ENCODE measurements at places on chromosomes 13 and 19. TPM values are rescaled to one million over a fixed set of nuclear protein-coding genes. Genes with fewer than 3 reads are reported as not detected.

The LILRA5 gene
- total RNA-seq: not detected

The UNC13A gene
- 0.08 TPM for total RNA-seq

The CNFN gene
- total RNA-seq: 0.51 TPM

The PSG5 gene
- total RNA-seq: not detected

The LILRA1 gene
- not detected for total RNA-seq

The BRD4 gene
- 107 TPM for total RNA-seq

The ZBTB45 gene
- 16.1 TPM for total RNA-seq

The SLC10A2 gene
- not detected for total RNA-seq

The OVOL3 gene
- total RNA-seq: not detected

The ZNF541 gene
- 0.30 TPM for total RNA-seq

The RAB20 gene
- total RNA-seq: 8.4 TPM

The C3 gene
- total RNA-seq: not detected

The ZNF865 gene
- 16.1 TPM for total RNA-seq

The ZNF439 gene
- total RNA-seq: 7.8 TPM

The PALM3 gene
- total RNA-seq: not detected

The ANKLE1 gene
- 7.0 TPM for total RNA-seq

The FZR1 gene
- total RNA-seq: 71.1 TPM

The C19orf85 gene
- total RNA-seq: not detected

The HRC gene
- not detected for total RNA-seq

Measured in activated naive CD4-positive, alpha-beta T cell treated with anti-CD3 and anti-CD28 coated beads, Interleukin-2, amount 10 ng/mL, durations not matched to agents 5 hours and 36 hours (primary cell).